ENCODE measurements at places on chromosomes 3 and 15.
A peak's percentile ranks its signal among the peaks of the same experiment; 100 is the strongest.

DNA sequence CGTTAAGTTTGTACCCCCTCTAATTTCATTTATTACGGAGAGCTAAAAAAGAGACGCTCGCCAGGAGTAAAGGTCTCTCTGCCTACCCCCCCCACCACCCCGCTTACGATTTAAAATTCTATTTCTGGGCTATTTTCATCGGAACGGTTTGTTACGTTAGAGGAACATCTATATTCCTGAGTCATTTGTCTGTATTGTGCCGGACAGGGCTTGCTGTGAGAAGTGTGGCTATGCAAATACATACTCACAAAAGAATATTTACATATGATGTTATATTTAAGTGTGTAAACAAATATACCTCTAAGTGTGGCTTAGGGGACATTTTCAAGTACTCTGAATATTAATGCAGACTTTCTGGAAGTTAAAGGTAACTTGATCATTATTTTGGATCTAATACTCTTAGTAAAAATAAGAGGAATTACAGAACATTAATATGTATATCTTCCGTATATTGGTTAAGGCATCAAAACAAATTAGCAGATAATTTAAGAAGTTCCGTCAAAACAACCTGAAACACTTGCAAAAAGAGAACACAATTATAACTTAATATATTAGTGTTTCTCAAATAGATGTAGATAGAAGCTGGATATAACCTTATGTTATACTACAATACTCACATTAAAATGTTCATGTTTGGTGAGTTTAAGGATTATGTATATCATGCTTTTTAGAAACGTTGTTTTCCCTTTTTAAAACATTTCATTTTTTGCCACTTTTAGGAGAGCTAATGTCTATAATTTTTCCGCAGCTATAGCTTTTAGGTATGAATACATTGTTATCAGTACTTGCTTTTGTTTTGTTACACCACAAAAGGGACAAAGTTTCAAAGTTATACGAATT lies 1.6 kb upstream of the SHOX2 start:
- no peak for DNase-seq

DNA sequence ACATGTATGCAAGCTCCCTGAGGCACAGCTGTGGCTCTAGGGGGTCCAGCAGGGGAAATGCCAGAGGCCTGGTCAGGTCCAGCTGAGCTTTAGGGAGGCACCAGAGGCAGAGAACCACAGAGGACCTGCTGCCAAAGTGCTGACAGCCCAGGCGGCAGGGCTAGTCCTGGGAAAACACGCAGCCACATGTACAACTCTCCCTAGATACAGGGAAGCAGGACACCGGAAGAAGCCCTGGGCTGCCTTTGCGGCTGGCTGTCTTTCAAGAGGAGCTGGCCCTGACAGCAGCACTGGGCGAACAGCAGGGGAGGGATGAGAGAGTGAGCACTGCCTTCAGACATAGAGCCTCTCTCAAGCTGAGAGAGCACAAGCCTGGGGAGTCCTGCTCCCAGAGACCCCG lies 40.7 kb downstream of the RFT1 start:
- DNase-seq, result no peak

DNA sequence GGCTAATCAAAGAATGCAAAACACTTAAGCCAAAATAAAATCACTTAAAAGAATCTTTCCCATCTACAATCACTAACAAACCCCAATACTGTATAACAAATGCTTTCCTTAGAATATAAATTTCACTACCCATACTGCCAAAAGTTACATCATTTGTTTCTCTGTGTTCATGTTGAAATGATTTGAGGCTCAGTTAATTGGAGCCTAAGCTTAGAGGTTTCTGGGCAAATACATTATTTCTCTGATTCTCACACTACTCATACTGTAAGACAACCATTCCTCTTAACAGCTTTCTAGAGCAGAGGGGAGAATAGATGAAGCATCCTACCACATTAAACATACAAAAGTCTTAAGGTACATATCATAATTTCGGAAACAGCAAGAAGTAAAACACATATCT lies 2.1 kb downstream of the RIOX2 start:
- DNase-seq, result no peak

DNA sequence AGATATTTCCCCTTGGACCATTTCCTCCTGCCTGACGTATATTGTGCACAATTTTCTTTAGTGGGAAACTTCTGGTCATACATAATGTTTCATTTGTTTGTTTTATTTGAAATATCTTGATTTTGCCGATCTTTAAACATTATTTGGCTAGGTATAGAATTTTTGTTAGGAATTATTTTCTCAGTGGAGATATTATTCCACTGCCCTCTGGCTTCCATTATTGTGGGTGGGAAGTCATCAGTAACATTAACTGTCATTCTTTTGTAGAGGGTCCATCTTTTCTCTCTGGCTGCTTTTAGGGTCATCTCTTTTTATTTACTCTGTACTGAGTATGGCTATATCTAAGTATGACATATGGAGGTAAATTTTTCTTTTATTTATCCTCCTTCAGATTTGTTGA lies 135.5 kb upstream of the LIPC start:
- DNase-seq, result no peak

- peak; percentile 5 for DNase-seq
Observed at GRCh38 chr3:126474498-126475412, 936 bp downstream of the ZXDC start.

GRCh38 chr15:78345396-78346125 lies 5.4 kb downstream of the CRABP1 start:
- no peak for DNase-seq

- no peak for DNase-seq
Observed at GRCh38 chr15:39177561-39177960, 403.3 kb upstream of the THBS1 start.

DNA sequence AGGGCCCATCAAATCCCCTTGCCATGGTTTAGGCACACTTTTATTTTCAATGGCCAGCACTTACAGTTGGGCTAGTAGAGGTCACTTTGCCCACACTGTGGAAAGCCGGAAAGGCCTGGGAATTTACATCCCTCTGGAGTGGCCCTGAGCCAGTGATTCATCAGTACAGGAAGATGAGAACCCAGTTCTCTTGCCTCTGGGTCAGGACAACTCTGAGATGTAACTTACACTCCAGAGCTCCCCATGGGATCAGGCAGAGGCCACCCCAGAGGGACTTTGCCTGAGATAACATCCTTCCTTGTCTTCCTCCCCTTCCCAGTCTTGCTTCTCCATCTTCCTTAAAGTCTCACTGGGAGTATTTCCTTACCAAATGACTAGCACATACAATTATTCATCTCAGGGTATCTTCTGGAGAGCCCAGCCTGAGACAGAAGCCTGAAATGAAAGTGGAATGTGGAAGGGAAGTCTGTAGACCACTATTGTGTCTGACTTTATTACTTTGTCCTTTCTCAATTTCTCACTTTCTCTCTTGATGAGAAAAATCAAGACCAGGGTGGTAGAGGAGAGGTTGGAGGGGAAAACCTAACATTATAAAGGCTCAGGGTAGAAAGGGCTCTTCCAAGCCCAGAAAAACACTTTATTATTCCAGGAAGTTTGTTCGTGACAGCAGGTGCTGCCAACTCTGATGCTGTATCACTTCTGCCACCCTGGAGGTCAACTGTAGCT lies 220.8 kb downstream of the ZNF621 start:
- no peak for DNase-seq

- DNase-seq, result no peak
Observed at GRCh38 chr3:42895580-42895868, 10.4 kb upstream of the ZNF662 start.

DNA sequence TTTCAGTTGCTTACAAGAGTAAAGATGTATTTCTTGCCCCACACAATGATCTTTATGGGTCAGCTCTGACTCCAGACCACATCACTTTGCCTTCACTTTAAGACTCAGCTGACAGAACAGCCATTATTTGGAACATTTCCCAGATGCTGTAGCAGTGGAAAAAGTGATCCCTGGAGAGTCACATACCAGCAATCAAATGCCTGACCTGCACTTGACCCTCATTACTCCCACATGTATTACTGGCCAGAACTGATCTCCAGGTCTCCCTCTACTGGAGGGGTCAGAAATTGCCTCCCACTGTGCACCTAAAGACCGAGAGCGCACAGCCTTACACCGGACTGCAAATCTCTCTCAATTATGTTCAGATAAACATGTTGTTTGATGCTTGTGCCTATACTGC lies 88.6 kb upstream of the ZNF385D start:
- DNase-seq, result no peak

DNA sequence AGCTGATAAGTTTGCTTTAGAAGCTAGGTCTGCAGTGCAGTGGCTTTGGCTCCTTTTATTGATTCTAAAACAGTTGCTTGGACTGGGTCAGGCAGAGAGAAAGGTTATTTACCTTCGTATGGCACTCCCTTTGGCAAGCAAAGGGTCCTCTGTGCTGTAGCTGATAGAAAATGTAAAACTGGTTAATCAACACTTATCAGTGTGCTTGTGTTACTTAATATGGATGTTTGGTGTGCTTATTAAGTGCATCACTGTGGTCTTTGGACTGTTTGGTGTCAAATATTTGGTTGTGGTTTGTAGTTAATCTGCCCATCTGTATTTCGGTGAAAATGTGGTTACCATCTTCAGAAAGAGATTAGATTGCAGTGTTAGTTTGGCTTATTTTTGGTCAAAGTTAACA lies 16.0 kb downstream of the UBE2E2 start:
- no peak for DNase-seq

- no peak for DNase-seq
Observed at GRCh38 chr3:69719587-69720122, 19.6 kb upstream of the MITF start.
